ENCODE measurements at places on chromosomes 4 and X.

- no peak for DNase-seq
These were observed 183.5 kb upstream of the C1QTNF7 start for GRCh38 chr4:15244354-15244753.

DNA sequence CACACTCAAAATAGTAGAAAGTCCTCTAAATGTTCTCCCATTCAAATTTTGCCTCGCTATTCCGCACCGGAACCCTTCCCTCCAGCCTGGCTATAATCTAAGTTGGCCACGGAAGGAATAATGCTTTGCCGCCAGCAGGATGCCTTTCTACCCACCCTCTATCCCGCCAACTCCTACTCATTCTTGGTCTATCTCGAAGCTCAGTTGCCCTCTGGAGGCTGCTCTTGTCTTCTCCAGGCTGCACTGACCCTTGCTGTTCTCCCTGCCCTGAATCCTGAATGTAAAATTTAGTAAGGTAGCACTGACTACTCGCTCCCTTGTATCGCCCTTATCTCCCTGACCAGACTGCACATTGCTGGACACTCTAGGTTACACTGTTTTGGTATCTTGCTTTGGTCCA lies 212.4 kb downstream of the MGST2 start:
- no peak for DNase-seq

GRCh38 chr4:107994894-107995293 lies 5.2 kb downstream of the HADH start:
- no peak for DNase-seq

DNA sequence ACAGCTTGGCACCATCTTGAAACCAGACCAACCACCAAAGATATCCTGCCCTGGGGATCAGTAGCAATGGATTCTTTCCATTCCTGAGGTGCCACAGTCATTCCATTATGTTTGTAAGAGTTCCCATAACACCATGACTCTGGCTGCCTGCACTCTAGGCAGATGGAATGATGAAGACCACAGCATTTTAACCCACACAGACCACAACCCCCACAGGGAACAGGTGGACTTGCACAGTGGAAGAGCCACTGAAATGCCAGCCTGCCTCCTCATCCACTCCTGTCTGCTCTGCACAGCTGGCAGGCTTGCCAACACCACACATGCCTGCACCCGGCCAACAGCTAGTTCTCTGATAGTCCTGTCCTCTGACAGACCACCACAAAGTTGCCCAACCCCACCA lies 2362.2 kb upstream of the AGA start:
- DNase-seq = no peak

DNA sequence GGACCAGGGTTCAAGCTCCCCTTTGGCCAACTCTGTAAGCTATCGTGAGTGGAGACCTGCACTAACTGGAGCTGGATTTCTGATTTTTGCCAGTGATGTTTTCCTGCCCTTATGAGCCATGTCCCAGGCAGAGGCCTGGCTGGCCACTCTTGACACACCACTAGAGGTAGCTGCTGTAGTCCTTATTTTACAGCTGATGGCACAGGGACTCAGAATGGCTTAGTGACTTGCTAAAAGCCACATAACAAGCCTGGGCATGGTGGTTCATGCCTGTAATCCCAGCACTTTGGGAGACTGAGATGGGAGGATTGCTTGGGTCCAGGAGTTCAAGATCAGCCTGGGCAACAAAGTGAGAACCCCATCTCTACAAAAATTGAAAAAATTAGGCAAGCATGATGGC lies 33.4 kb downstream of the CYTL1 start:
- DNase-seq = no peak

- no peak for DNase-seq
These were observed 135.2 kb downstream of the PDE5A start for GRCh38 chr4:119493419-119493818.

DNA sequence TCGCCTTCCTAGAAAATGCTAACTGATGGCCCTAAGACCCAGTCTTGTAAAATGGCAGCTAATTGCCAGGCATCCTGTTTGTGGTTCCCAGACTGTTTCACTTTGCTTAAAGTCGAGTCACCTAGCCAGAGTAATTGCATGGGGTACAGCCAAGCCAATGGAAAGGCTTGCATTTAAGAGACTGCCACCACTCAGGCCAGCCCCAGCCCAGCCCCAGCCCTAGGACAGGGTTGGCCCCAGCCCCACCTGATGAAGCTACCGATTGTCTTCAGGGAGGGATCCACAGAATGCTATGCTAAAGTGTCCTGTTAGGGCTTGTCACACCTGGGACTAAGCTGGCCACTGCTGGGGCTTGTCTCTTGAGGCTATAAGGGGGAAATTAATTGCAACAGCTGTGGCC lies 194.6 kb upstream of the KLF3 start:
- DNase-seq = no peak

DNA sequence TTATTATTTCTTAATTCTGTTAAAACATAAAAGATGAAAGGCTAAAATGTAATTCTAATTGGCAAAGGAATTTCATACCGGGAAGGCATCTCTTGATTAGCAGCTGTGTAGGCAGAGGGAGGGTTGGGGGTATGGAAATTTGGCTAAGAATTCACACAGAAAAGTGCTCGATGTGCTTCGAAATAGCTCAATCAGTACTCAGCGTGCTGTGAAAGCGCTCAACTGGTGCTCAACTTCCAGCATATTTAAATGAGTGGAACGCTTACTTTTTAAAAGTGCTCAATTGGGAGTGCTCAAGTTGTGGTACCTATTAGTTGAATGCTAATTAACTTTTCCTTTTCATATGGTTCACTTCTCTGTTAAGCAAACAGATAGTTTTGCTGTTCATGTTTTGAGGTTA lies 695.9 kb upstream of the ATOH1 start:
- DNase-seq = no peak

DNA sequence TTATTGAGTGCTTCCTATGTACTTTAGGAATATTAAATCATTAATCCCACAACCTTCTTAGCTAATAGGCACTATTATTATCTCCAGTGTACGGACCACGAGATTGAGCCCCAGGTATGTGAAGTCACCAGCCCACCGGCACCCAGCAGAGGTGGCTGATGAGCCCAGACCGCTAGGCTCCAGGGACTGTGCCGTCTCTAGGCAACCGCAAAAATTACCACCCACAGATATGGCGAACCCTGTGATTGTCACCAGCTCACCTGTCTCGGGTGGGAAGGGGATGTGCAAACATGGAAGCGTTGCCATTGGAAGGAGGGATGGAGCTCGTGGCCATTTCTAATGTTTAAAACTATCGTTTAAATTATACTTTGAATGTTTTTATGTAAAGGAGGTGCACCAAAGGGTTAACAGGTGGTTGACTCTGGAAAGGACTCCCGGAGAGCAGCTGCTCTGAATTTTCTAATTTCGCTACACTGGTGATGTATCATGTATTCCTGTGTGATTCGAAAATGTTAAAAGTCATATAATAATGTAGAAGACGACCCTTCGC lies 21.0 kb upstream of the JAKMIP1 start:
- no peak for DNase-seq

GRCh38 chrX:46208225-46208854 lies 336.9 kb downstream of the ZNF674 start:
- no peak for DNase-seq

- DNase-seq = no peak
These were observed 15.8 kb upstream of the NPFFR2 start for GRCh38 chr4:72016011-72016410.

DNA sequence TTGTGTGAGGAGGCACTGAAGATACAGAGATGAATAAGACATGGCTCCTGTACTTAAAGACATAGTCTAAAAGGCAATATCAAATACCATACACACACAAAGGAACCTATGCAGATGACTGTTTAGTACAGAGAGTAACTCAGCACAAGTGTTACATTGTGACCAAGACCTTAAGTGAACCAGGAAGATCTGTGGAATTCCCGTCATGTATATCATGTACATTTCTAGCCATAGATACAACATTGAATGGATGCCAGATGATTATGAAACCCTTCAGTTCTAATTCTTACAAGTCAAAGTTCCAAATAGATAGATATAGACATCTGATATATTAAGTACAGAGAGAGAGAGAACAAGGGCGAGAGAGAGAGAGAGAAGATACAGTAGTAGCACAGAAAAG lies 73.2 kb downstream of the PAK3 start:
- DNase-seq = no peak

GRCh38 chr4:16231570-16232245 lies 5.4 kb upstream of the TAPT1 start:
- no peak for DNase-seq

DNA sequence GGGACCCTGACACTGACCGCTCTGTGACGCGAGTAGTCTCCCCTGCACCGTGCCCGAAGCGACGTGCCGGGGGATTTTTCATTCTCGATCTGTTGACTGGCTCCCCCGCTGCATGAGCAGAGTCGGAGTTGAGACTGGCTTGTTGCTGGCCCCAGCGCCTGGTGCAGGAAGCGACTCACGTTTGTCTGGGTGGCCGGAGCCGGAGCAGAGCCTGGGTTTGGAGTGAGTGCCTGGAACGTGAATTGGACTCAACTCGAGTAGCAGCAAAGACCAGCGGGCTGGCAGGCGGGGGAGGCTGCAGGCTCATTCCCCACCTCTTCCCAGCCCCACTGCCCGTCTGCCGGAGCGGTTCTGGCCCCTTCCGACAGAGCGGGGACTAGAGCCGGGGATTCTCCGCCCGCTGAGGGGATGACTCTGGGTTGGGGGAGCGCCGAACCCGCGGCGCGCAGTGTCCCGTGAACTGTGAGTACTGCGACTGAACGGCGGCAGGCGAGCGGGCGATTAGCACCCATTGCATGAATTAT lies 554 bp downstream of the PCDH7 start:
- DNase-seq = no peak

DNA sequence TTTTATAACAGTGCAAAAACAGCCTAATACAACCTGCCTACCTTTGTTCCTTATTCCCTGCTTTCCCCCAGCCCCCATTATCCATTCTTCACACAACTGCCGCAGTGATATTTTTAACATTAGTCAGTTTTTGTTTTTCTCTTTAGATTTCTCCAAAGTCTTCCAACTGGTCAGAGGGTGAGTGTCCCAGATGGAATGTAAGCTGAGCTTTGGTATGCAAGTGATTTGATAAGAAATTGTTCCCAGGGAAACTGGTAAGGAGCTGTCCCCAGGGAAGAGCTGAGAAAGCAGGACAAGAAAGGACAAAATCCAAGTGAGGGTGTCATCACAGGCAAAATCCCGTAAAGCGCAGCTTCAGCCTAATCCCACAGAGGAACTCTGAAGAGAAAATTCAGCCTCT lies 475.5 kb upstream of the ADGRL3 start:
- no peak for DNase-seq

GRCh38 chr4:3374011-3374645 lies 67.6 kb upstream of the HGFAC start:
- DNase-seq = no peak

DNA sequence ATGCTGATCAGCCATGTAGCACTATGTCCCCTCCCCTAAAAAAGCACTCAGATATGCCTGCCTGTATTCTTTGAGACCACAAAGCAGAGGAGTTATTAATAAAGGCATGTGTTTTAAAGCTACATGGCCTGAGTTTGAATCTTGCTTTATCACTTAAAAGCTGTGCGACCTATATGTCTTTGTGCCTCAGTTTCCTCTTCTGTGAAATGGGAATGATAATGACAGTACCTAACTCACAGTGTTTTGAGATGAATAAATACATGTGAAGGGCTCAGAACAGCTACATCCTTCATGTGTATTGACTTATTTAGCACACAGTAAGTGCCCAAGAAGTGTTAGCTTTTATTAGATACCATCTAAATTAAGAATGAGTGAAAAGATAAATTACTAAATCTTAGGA lies 180.0 kb downstream of the WDFY3 start:
- DNase-seq = no peak

DNA sequence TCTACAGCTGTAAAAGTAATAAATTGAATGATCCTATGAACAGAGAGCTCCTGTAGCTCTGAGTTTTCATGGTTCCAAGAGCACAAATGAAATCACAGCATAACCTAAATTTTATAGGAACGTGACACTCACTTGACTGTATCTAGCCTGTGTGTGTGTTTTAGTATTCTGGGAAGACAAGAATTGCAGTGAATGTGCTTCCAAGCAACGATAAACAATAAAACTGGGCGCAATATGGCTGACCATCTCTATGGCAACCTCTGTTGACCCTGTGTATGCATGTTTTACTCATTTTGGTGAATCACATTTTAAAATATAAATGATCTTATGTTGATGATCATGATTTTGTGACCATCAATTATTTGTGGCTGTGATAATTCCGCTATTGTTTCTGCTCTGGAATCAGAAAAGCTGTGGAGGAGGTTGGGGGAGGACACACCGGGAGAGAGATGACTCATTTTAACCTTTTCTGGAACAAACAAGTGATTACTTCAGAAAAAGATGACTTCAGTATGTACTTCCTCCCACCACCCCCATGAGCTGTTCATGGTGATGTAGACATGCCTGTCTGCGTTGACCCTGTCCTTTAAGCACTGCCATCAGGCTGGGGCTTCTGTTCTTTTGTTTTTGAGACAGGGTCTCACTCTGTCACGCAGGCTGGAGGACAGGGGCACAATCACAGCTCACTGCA lies 31.8 kb downstream of the USP11 start:
- DNase-seq = no peak

GRCh38 chr4:183755596-183755995 lies 96.5 kb downstream of the TRAPPC11 start:
- DNase-seq = no peak

GRCh38 chr4:6714954-6715353 lies 1.0 kb upstream of the BLOC1S4 start:
- no peak for DNase-seq

- no peak for DNase-seq
These were observed 46.0 kb downstream of the ANXA5 start for GRCh38 chr4:121650741-121651140.

DNA sequence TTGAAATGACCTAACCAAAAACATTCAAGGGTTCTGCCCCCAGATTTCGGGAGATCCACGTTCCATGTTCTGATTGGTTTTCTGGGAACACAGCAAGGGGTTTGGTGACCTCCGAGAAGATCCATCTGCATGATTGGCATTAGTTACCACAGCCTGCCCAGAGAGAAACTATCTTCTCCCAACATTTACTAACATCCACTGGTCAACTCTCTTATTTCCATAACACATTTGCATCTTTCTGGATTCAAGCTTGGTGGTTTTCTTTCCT lies 15.6 kb downstream of the SHOX start:
- no peak for DNase-seq

DNA sequence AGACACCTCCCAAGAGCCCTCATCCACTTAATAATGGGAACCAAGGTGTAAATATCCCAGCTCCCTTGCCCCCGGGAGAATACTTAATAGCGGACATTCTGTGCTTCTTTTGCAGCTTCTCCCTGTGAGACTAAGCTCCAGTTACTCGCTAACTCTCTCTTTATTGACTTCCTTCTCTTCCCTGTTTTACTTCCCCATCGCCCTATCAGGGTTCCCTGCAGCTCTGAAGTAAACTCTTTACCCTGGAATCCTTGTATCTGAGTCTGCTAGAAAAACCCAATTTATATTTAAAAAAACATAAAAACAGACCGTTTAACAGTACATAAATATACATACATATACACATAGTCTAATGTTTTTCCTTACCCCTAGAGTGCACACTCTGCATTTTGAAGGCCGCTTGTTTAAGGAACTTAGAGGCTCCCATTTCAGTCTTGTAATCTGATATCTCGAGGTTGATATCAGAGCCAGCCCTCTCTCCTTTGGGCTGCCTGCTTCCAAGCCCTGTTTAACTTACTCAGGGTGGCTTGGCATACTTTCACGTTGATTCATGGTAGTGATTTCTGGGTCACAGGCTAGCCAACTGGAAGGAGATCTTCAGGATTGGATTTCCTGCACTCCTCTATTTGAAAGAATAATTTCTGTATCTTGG lies 177.4 kb upstream of the SCML1 start:
- no peak for DNase-seq

Data from DMS 273 treated with DMSO at 0.1 percent for 48 hours (cell line).